Thymus (tissue), 14 donors: ENCODE measurements at places on chromosomes 2 and 18.

DNA sequence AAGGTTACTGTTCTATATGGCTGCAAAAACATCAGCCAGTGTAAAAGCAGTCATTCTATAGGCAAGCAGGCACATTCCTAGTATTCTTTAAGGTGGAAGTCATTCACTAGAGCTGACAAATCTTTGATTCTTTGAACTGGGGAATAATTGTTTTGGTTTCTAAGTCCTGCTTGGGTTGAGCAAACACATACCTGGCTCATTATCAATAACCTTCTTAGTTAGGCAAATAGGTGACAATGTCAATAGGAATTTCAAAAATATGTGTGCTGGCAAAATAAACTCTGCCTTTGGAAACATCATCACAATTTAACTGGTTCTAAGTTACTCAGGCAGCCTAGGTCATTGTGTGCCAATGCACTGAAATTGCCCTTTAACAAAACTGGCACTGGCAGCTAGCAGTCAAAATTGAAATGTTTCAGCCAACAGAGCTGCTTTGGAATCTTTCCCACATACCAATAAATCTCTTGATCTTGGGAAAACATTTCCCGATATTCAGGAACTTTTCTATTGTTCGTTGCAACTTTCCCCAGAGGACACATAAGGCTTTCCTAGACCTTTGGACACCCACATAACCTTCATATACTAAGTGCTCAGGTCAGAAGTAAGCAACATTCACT, 402.0 kb upstream of the MMADHC start:
- H3K4me3 ChIP-seq = no peak overlapping the region
- no peaks in the 10 kb centered on the region for H3K27me3 ChIP-seq
- no peaks in the 10 kb centered on the region for H3K36me3 ChIP-seq
- H3K4me1 ChIP-seq = no peaks in the 10 kb centered on the region
- no peak for DNase-seq
- H3K27ac ChIP-seq = no peak overlapping the region

DNA sequence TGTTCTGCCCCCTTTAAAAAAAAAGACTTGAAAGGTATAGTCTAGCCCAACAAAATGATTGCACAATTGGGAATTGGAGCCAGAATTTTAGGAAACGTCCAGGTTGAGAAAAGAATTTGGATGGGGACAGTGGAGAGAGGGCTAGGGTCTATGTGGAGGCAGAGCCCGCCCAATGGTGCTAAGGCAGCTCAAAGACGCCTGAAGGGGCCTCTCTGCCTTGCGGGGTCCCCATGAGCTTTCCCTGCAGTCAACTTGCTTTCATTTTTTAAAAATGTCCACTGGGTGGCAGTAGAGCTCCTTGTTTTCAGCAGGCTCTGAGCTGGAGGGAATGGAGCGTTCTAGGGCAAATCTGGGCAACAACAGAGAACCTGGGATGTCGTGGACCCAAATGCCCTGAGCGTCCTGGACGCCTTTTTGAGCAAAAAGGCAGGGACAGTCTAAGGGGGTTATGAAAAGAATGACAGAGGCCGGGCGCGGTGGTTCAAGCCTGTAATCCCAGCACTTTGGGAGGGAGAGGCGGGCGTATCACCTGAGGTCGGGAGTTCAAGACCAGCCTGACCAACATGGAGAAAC, 40.2 kb upstream of the ITM2C start:
- peaks cover 38% of the 10 kb centered on the region for H3K27me3 ChIP-seq
- H3K4me1 ChIP-seq = no peaks in the 10 kb centered on the region
- H3K36me3 ChIP-seq = peaks cover 15% of the 10 kb centered on the region
- H3K4me3 ChIP-seq = no peak overlapping the region

- H3K27me3 ChIP-seq = no peaks in the 10 kb centered on the region
- no peaks in the 10 kb centered on the region for H3K4me1 ChIP-seq
- H3K27ac ChIP-seq = no peak overlapping the region
- DNase-seq = no peak
These were observed 733.9 kb upstream of the ACVR2A start for GRCh38 chr2:147110962-147111361.

DNA sequence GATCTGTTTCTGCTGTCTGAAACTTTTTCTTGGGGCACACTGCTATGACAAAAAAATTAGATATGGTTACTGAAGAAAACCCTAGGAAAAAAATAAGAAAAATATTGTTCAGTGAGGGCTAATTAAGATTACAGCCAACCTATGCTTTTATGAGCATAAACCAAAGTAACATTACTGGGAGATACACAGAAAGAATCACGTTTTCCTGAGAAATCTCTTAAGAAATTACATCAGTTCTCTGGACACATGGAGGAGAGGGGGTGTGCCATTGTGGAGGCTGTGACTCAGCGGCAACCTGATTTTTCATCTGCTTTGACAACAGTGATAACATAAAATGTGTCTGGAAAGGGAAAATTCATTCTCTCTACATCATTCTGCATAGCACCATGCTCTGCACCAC, 13.4 kb upstream of the NMI start:
- H3K4me3 ChIP-seq = no peak overlapping the region
- H3K36me3 ChIP-seq = no peaks in the 10 kb centered on the region
- H3K27ac ChIP-seq = no peak overlapping the region
- no peak for DNase-seq

GRCh38 chr2:2656115-2657011, 325.3 kb upstream of the MYT1L start:
- DNase-seq = no peak
- H3K27ac ChIP-seq = no peak overlapping the region
- H3K36me3 ChIP-seq = no peaks in the 10 kb centered on the region
- H3K27me3 ChIP-seq = no peaks in the 10 kb centered on the region
- peaks cover 31% of the 10 kb centered on the region for H3K4me1 ChIP-seq
